ENCODE measurements at places on chromosomes 5 and 9.

DNA sequence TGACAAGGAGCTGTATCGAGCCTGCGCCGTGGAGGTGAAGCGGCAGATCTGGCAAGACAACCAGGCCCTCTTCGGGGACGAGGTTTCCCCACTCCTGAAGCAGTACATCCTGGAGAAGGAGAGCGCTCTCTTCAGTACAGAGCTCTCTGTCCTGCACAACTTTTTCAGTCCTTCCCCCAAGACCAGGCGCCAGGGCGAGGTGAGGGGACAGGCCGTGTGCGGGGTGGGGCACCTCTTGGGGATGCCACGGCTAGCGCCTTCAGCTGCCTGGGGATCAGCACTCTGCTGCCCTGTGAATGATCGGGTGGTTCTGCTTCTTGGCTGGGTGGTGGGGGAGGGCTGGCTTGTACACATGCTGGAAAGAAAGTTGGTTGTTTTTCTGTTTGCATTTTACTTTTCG is 1.7 kb downstream of the NELFB start:
- no peak for DNase-seq

- DNase-seq, result no peak
Observed at GRCh38 chr9:128120061-128120740, 7.3 kb downstream of the PTGES2 start.

- DNase-seq, result no peak
Observed at GRCh38 chr9:100206899-100207298, 107.9 kb downstream of the INVS start.

DNA sequence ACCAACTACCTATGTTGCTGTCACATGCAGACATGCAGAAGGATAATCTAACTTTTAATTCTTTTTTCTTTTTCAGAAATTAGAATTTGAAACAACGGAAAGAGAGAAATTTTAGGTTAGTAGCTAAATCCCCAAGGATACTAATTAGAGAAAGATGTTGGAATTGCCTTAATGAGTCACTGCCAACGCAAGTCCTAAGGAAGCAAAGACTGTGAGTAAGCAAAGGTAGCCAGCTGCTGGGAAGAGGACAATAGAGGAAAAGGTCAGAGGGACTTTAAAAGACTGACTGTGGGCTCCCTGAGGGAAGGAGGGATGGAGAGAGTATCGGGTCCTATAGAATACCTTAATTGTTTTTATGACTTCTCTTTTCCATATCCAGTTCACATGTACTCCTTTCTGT is 461.9 kb upstream of the PAPPA start:
- DNase-seq, result no peak

- no peak for DNase-seq
Observed at GRCh38 chr5:79890119-79890929, 100.7 kb downstream of the MTX3 start.

DNA sequence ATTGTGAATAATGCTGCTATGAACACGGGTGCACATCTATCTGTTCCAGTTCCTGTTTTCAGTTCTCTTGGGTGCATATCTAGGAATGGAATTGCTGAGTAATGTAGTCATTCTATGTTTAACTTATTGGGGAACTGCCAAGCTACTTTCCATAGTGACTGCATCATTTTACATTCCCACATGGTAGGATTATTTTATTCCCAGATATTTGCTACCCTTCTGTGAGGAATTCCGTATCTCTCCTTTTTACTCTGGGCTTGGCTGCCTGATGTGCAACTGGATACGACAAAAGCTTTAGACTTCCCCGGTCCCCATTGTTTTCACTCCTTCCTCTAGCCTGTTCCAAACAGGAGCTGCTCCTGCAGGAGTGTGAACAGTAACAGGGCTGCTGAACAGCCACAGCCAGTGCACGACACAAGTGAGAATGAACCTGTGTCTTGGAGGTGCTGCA is 7.2 kb downstream of the TAS2R1 start:
- DNase-seq, result no peak

GRCh38 chr5:132114150-132115121 is 40.8 kb downstream of the CSF2 start:
- DNase-seq, result no peak

GRCh38 chr5:98205691-98206461 is 567.6 kb upstream of the RGMB start:
- DNase-seq, result no peak

GRCh38 chr9:73916016-73916673 is 581.0 kb upstream of the RORB start:
- DNase-seq, result no peak

DNA sequence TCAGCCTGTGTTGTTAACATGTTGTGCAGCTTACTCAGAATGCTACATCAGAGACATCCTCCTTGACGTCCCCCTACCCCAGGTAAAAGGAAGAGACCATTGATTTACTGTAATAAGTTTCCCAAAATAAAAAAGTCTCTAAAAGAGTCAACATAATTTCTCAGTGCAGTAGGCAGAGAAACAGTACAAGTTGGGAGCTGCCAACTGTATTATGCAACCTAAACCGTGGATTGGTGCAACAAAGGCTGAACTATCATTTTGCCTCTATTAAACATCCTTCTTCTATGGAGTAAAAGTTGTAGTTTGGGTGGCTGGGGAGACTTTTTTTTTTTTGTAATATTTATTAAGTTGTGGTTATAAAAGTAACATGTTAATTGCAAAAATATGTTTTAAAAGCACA is 208.0 kb downstream of the NR3C1 start:
- DNase-seq, result no peak

- no peak for DNase-seq
Observed at GRCh38 chr5:85823462-85824426, 794.0 kb upstream of the COX7C start.

DNA sequence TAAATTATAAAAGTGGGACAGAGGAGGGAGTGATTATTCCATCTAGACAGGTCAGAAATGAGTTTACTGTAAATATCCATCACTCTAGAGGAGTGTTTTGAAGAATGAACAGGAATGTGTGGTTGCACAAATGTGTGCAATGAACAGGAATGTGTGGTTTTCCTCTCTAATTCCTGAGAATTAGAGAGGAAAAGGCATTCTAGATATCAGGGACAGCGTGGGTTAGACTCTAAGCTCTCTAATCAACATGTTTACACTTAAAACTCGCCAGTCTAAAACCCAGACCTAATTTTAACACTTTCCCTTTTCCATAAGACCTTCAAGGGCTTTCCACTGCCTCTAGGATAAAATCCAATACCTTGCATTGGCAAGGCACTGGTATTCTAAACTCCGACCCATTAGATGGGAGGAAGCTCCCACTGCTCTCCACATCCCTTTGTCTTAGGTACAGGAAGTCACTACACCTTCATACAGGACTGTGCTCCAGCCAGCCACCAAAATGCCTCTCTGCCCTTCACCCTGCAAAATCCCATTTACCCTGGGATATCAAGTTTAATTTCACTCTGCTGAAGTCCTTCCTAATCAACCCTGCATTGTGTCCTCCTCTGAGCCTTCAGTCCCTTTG is 67.9 kb downstream of the NFIB start:
- no peak for DNase-seq

DNA sequence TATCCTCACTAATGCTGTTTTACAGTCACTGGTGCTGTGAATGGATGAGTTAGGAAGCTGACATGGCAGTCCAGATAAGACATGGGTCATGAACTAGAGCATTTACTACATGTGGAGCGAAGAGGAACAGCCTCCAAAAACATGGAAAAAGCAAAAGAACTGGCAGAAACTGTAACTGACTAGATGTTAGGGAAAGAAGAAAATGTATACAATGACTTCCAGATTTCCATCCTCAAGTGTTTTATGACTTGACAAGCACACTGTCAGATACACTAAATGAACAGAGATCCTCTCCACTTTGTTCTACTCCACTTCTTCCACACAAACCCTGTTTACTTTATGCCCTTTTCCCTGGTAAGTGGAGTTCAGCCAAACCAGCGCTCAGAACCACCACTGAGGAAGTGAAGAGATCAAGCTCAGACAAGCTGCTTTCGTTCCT is 11.5 kb downstream of the HMGCS1 start:
- no peak for DNase-seq

- no peak for DNase-seq
Observed at GRCh38 chr5:128441941-128442350, 96.1 kb downstream of the FBN2 start.

DNA sequence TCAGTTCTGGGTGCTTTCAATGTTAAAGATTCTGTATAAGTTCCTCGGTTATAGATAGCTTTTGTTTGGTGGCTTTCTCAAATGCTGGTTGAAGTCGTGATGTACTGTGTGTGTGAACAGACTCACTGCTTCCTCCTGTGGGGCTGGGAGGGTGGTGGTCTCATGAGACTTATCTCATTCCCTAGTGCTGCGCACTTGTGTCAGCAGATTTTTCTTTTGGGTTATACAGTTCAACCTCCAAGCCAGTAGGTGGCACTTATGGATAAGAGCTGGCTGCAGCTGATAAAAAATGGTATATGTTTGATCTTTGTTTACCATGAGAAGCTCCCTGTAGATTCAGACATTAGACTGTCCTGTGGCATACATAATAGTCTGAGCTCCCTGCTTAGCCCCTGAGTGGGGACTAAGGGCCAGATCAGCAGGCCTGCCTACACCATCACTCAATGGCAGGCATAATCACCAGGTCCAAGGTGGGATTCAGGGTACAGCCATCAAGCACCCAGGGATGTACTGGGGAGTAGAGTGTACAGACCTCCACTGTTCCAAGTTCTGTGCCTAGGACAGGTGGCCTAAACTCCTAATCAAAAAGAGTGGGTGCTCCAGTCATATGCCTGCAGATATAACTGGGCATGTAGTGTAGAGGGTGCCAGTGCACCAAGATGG is 174.2 kb downstream of the OXCT1 start:
- no peak for DNase-seq

- no peak for DNase-seq
Observed at GRCh38 chr5:177540438-177540837, 13.9 kb downstream of the FAM193B start.

DNA sequence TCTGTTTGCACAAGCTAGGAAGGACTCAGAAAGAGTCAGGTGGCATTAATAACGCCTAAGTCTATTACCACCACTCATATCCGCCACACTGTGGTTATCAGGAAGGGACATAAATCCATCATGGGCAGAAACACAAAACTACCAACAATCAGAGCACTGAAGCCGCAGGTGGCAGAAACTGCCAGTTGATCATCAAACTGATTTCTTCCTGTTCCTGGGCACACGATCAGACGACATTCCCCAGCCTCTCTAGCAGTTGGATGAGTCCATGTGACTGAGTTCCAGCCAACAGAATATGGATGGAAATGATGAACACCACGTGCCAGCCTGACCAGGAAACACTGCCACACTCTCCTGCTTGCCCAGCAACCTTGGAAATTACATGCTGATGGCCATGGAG is 181.7 kb downstream of the ELAVL2 start:
- no peak for DNase-seq

DNA sequence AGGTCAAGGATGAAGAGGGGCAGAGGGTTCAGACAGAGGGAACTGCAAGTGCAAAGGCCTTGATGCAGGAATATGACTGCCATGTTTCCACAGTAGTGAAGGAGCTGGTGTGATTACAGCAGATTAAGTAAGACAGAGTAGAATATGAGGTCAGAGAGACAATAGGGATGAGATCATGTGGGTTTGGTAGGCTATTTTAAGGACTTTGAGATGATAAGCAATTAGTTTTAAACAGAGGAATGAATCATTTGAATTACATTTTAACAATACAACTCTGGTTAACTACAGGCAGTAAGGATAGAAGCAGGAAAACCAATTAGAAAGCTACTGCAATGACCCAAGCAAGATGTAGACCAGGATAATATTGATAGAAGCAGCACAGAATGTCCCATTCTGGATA is 7.7 kb downstream of the CENPK start:
- DNase-seq, result no peak

- no peak for DNase-seq
Observed at GRCh38 chr9:77304543-77304942, 127.2 kb downstream of the VPS13A start.

- DNase-seq, result no peak
Observed at GRCh38 chr9:130825809-130826208, 9.2 kb upstream of the ABL1 start.

- no peak for DNase-seq
Observed at GRCh38 chr5:52693280-52693679, 94.4 kb upstream of the ITGA1 start.

DNA sequence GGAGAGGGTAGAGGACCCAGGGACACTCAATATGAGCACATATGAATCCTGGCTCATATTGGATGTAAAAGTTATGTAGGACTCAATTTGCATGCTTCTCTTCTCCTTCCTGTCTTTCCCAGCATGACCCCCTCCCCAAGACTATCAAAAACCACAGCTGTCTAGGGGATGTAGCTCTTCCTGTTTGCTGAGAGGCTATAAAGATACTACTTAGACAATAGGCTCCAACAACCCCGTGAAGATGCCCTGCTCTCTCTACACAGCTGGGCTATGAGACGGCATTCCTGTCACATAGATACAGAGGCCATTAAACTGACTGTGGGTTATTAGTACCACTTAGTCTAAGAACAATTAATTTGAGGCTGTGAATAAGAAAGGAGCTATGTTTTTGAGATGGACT is 56.5 kb upstream of the PCSK1 start:
- DNase-seq, result no peak

DNA sequence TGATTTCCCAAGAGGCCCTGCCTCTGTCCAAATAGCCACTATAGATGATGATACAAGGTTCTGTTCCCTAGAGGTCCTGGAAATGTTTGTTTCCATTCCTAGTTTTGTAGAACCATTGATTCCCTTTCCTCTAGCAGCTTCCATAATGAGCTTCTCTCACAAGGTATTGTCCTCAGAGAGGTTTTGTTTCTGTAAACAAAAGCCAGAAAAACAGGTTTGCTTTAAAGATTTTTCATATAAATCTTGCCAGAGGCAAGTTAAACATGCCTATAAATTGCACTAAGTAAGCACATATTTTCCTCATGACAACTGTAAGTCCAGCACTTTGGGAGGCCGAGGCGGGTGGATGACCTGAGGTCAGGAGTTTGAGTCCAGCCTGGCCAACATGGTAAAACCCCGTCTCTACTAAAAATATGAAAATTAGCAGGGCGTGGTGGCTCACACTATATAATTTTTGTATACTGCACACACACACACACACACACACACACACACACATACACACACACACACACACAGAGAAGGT is 1787.7 kb downstream of the EFNA5 start:
- no peak for DNase-seq

- no peak for DNase-seq
Observed at GRCh38 chr5:137101544-137101943, 397.6 kb downstream of the SPOCK1 start.

GRCh38 chr5:114686356-114686755 is 324.5 kb downstream of the KCNN2 start:
- no peak for DNase-seq

GRCh38 chr5:90477621-90478215 is 3.1 kb downstream of the POLR3G start:
- no peak for DNase-seq

GRCh38 chr5:122164831-122165558 is 35.6 kb downstream of the ZNF474 start:
- no peak for DNase-seq
